WTC11 (cell line): ENCODE measurements at places on chromosomes 6 and 20.

GRCh38 chr20:14902432-14903089, 565.1 kb upstream of the FLRT3 start:
- no peak for DNase-seq

- DNase-seq: no peak
These were observed 78.1 kb downstream of the PRDM1 start for GRCh38 chr6:106163966-106164877.

- no peak for DNase-seq
These were observed 65.6 kb downstream of the TMEM200A start for GRCh38 chr6:130431346-130431852.

GRCh38 chr6:160132776-160133338, 11.2 kb downstream of the SLC22A1 start:
- no peak for DNase-seq

GRCh38 chr6:30599625-30600324, 17.3 kb downstream of the PPP1R10 start:
- no peak for DNase-seq

DNA sequence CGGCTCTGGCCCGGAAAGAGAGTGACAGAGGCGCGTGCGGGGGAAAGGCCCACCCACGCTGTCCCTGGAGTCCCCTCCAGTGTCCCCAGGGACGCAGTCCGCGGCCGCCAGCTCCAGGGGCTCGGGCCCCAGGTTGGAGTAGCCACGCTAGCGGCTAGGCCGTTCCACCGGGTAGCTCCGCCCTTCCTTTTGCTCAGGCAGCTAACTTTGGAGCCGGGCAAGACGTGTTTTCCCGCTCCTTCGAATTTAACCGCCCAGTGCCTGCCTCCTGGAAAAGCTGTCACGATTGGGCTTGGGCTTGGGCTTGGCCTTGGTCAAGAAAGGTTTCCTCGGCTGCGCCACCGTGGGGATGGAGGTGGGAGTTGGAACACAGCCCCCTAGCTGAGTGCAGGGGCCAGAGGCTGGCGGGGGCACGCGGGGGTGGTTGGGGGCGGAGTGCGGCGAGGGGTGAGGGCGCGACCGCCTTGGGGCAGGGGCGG, 4.7 kb downstream of the LINC00237 start:
- peak; percentile 75 for DNase-seq

- DNase-seq: no peak
These were observed 88.2 kb downstream of the NOL4L start for GRCh38 chr20:32496811-32497533.

- DNase-seq: no peak
These were observed 4.0 kb downstream of the HSPA1B start for GRCh38 chr6:31831350-31832215.

DNA sequence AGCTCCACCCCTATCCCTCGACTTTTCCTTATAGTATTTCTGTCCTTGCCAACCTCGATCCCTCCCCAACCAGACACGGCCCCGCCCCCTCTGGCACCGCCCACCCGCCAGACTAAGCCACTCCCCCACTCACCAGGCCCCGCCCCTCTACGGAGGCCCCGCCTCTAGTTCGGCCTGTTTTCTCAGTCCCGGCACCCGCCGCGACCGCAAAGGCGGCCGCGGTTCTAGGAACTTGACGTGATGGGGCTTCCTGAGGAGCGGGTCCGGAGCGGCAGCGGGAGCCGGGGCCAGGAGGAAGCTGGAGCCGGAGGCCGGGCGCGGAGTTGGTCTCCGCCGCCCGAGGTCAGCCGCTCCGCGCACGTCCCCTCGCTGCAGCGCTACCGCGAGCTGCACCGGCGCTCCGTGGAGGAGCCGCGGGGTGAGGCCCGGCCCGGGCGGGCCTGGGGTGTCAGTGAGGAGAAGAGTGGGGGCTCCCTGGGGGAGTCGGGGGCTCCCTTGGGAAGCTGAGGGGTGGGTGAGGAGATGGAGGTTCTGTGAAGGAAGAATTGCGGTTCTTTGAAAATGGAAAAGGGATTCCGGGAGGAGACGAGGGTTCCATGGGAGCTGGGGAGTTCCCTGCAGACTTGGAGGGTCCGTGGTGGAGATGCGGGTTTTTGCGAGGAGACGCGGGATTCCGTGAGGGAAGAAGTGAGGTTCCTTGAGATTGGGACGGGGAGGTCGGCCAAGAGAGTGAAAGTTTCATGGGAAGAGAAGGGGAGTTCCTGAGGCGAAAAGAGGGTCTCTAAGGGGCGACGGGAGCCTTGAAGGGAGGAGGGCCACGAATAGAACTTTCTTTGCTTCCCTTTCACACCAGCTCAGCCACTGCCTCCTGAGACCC, at the start of gene ACSS2:
Gene ACSS2, plus strand, starts transcription at position 207 of the 877 bp plus-strand sequence. Its CDS starts 34 bp downstream, at position 241.
- no peak for DNase-seq

DNA sequence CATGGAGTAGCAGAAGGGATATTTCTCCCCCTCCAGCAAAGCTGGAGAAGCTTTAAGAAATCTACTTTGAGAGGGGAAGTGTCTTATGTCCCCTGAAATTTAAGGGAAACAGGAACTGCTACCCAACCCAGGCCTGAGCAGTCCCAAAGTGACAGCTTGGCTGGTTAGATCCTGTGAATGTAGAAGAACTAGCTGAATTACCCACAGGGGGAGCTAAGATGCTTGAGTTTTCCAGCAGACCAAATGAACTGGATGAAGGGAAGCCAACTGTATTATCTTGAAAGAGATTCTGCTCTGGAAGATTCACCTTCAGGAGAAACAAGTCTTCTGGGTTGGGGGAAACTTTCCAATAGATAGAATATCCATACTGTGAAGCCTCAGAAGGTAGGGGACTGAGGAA, 303.3 kb upstream of the MMS22L start:
- DNase-seq: no peak

DNA sequence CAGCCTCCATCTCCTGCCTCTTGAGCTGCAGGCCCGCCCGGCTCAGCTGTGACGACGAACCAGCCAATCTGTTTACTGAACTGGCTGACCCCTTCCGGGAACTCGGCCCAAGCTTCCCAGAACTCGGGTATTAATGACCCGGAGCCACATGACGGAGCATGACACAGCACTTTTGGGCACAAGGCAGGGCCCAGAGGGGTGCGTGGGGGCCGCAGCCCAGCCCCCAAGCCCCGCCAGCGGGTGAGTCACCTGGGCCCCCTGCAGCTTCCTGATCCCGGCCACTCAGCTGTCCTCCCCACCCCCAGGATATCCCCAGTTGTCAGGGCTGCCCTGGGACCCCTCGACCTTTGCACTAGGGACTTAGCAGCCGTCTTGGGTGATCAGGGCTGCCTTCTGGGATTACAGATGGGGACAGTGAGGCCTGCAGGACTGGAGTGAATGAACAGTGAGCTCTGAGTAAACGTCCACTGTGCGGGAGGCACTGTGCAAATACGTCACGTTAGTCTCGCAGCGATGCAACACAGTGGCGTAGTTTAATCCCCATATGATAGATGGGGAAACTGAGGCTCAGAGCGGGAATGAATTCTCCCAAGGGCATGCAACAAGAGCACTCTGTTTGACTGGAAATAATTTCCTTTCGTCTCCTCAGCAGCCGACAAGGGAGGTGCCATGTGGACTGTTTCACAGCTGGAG, 102.1 kb downstream of the CEBPB start:
- peak; percentile 30 for DNase-seq

GRCh38 chr20:51450221-51450712, 92.3 kb downstream of the NFATC2 start:
- no peak for DNase-seq

GRCh38 chr20:48965189-48965910, 43.8 kb downstream of the ARFGEF2 start:
- DNase-seq: no peak

DNA sequence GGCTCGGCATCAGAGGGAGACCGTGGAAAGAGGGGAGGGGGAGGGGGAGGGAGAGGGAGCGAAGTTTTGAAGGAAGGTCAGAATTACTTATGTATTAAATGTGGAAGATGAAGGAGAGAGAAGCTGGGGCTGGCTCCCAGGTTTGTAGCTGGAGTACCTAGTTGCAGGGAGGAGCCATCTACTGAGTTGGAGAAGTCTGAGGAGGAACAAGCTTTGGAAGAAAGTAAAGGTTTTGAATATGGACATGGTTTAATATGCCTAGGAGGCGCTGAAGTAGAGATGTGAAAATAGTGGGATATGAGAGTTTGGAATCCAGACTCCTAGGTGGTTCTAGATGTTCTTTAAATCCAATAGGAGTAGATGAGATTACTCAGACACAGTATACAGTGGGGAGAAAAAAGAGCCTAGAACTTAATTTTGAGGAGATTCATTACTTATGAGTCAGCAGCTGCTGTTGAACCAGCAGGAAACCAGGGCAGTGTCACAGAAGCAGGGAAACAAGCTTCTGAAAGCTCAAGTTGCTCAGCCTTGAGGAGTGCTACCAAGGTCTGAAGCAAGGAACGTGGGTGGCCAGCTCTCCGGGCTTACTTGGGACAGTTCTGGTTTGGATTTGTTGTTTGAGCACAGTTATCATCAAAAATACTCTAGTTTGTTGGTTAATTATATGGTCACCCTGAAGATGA, 149.3 kb downstream of the UTRN start:
- no peak for DNase-seq

DNA sequence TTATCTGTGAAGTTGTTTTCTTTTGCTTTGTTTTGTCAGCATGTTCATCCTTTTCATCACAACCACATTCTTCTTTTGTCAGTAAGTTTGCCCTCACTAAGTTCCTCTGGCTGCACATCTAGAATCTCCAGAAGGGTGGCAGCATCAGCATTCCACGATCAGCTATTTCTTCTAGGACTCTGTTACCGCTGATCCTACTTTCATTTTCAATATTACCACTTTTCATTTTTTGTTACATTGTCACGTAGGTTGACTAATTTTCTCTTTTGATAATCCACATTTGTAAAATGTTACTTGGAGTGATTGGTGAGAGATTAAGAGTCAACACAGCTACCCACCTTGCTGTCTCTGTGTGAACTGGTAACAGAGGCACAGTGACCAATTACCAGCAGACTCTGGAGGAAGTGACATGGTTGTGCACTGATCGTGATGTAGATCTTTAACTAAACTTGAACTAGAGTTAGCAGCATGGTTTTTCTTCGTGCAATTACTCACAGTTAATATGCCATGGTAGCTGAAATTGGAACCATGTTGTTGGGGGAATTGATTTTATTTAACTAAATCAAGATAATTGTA, 307.9 kb upstream of the SLC35B3 start:
- DNase-seq: no peak

DNA sequence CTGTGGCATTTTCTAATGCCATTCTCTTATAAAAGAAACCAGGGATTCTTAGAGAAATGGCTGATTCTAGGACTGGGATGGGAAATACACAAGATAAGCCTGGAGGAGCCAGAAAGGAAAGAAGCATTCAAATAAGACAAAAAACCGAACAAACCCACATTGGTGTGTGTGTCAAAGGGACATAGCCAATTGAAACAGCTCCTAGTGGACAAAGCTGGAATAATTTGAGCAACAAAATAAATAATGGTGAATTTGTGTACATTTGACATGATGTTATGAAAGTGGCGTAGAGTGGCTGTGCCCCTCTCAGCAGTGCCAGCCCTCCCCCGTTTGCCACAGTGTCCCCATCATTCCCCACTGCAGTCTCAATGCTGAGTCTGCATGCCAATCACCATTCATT, 55.5 kb downstream of the B3GAT2 start:
- no peak for DNase-seq

DNA sequence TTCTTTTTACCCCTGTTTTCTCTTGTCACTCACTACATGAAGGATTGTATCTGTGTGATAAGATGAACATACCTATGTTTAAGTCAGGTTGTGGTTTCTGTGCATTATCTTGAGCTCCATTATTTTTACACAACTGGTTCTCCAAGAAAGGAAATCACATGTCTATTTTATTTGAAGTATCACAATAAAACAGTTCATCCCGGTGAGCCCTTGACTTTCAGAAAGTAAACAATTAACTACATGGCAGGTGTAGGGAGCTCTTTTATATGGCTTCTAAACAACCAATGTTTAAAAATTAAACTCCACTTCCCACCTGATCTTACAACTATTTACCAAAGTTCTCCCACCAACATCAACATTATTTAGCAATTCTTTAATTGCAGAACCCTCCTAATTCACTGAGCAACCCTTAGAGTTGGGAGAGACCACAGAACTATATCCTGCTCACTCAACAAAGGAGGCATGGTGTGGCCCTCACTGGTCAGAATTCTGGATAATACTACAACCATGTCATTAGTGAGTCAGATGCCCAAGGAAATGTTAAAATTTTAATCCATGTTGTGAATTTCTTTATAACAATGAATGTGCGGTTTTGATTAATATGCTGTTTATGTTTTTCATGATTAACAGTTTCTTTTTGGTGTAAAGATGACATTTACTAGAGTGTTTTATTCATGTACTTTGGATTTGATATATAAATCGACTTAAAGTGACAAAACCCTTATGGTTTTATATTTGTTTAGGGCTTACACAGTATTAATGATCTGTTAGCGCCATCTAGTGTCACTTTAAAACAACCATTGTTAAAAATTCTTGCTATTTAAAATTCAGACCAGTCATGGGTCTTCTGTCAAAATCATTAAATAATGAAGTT, 50.0 kb upstream of the SCGN start:
- no peak for DNase-seq

- no peak for DNase-seq
These were observed 27.9 kb downstream of the FAM83B start for GRCh38 chr6:54874349-54875048.

- DNase-seq: no peak
These were observed 5.2 kb downstream of the STX11 start for GRCh38 chr6:144155529-144155928.

DNA sequence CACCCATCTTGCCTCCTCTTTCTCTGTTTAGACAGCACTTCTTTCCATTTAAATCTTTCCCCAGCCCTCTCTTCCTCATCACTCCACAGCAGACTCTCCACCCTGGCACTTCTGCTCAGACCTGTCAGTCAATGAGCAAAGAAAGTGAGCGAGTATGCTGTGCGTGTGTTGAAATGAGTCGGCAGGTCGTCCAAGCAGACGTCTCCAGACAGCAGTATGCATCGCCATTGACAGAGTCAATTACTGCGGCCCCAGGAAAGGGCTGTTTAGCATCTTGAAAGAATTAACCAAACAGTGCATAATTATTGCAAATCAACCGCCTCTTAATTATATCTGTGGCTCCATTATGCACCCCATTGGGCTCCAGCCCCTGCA, 54.8 kb upstream of the KCNG1 start:
- DNase-seq: no peak

DNA sequence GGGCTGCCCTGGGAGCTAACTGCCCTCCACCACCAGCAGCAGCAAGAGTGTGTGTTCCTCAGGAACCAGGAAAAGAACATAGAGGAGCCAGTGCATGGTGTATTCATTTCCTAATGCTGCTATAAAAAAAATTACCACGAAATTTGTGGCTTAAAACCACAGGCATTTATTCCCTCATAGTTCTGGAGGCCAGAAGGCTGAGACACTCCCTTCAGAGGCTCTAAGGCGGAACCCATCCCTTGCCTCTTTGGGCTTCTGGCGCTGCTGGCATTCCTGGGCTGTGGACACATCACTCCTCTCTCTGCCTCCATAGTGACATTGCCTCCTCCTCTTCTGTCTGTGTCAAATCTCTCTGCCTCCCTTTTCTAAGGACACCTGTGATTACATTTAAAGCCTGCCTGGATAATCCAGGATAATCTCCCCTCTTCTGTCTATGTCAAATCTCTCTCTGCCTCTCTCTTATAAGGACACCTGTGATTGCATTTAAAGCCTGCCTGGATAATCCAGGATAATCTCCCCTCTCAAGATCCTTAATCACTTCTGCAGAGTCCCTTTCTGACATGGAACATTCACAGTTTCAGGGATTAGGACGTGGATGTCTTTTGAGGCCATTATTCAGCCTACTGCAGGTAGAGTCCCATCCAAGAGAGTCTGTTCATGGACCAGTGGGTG, 54.7 kb downstream of the NDUFAF5 start:
- DNase-seq: no peak
